ENCODE measurements at places on chromosomes 16 and 17. TPM values are rescaled to one million over a fixed set of nuclear protein-coding genes. Genes with fewer than 3 reads are reported as not detected.

- no peak overlapping the region for H3K4me3 ChIP-seq
- H3K4me1 ChIP-seq, result no peaks in the 10 kb centered on the region
- no peaks in the 10 kb centered on the region for H3K36me3 ChIP-seq
- no peak for DNase-seq
- no peaks in the 10 kb centered on the region for H3K27me3 ChIP-seq
These were observed 28.2 kb upstream of the CACNG1 start for GRCh38 chr17:67016039-67016762.

GRCh38 chr17:77701996-77702395 is 256.5 kb upstream of the TNRC6C start:
- no peak overlapping the region for H3K27ac ChIP-seq
- H3K27me3 ChIP-seq, result peaks cover 1% of the 10 kb centered on the region
- no peaks in the 10 kb centered on the region for H3K4me1 ChIP-seq
- DNase-seq, result no peak
- no peaks in the 10 kb centered on the region for H3K36me3 ChIP-seq
- no peak overlapping the region for H3K4me3 ChIP-seq

DNA sequence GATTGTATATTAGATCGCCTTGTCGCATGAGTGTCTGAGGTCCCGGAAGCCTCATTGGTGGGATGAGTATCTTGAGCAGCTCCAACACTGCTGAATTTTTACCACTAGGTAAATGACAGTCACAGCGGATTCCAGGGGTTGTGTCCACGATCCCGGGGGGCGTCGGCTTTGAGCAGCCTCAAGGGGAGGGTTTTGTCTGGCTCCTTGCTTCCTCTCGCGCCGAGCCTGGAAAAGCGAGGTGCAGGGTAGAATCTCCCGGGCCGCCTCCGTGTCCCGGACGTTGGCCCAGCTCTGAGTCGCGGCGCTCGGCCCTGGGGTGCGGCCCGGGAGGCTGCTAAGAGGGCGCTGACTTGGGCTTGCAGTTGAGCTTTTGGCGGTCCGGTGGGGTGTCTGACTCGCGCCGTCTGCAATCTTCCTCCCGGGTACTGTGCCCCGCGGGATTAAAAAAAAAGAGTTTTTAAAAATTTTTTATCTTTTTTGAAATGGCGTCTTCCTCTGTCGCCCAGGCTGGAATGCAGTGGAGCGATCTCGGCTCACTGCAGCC is 4.5 kb downstream of the OR1F1 start:
- no peak for DNase-seq
- H3K27ac ChIP-seq, result no peak overlapping the region
- no peaks in the 10 kb centered on the region for H3K36me3 ChIP-seq
- peaks cover 32% of the 10 kb centered on the region for H3K4me1 ChIP-seq
- H3K27me3 ChIP-seq, result peaks cover 44% of the 10 kb centered on the region

GRCh38 chr16:22326771-22327445 is 29.7 kb downstream of the POLR3E start:
- peaks cover 8% of the 10 kb centered on the region for H3K4me1 ChIP-seq
- H3K36me3 ChIP-seq, result peaks cover 96% of the 10 kb centered on the region
- H3K27ac ChIP-seq, result no peak overlapping the region
- H3K27me3 ChIP-seq, result no peaks in the 10 kb centered on the region

- peak overlapping the region; percentile 81 for H3K27ac ChIP-seq
- peaks cover 12% of the 10 kb centered on the region for H3K36me3 ChIP-seq
- H3K27me3 ChIP-seq, result no peaks in the 10 kb centered on the region
- DNase-seq, result peak; percentile 53
- H3K4me3 ChIP-seq, result no peak overlapping the region
These were observed 22.6 kb upstream of the WDR45B start for GRCh38 chr17:82670661-82671450.

DNA sequence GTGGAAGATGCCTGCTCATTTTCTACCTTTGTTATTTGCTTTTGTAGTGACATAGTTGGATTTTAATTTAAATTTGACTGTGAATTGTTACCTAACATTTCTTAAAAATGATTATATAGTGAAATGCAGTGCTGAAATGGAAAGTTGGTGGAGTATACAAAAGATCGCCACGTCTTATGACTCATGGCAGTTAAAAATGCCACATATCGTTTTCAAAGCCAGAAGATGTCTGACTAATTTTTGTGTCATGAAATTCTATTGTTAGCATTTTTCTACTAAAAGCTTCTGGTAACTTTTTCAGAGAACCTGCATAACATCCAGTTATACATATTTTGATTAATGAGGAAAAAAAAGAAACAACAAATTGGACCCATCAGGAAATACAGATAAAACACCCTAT is 20.6 kb downstream of the MAP2K4 start:
- no peaks in the 10 kb centered on the region for H3K36me3 ChIP-seq
- no peaks in the 10 kb centered on the region for H3K27me3 ChIP-seq
- H3K4me1 ChIP-seq, result peaks cover 12% of the 10 kb centered on the region
- no peak overlapping the region for H3K4me3 ChIP-seq
- no peak for DNase-seq

- no peaks in the 10 kb centered on the region for H3K27me3 ChIP-seq
- H3K4me3 ChIP-seq, result no peak overlapping the region
- peaks cover 49% of the 10 kb centered on the region for H3K4me1 ChIP-seq
- H3K27ac ChIP-seq, result peak overlapping the region; percentile 28
These were observed 200.1 kb downstream of the XYLT1 start for GRCh38 chr16:17270683-17271109.

DNA sequence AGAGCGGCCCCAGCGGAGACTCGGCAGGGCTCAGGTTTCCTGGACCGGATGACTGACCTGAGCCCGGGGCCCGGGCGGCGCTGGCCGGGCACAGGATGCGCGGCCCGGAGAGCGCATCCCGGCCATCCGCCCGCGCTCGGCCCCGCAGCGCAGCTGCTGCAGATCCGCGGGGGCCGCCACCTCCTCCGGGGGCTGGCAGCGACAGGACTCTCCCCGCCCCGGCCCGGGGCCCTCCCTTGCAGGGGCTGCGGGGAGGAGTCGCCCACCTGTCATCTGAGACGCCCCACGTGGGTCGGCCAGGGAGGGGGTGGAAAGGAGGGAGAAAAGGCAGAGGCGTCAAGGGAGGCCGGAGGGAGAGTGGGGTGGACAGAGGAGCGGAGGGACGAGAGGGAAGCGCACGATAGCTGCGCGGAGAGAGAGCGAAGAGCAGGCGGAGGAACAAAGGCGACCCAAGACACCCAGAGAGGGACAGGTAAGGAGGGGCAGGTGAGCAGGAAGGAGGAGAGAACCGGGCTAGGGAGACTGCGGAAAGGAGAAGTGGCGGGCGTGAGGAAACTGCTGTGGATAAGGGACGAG is 471 bp upstream of the PRKAR1A start:
- H3K27ac ChIP-seq, result peak overlapping the region; percentile 99
- H3K27me3 ChIP-seq, result no peaks in the 10 kb centered on the region
- peak overlapping the region; percentile 98 for H3K4me3 ChIP-seq
- H3K4me1 ChIP-seq, result peaks cover 42% of the 10 kb centered on the region
- peak; percentile 69 for DNase-seq

DNA sequence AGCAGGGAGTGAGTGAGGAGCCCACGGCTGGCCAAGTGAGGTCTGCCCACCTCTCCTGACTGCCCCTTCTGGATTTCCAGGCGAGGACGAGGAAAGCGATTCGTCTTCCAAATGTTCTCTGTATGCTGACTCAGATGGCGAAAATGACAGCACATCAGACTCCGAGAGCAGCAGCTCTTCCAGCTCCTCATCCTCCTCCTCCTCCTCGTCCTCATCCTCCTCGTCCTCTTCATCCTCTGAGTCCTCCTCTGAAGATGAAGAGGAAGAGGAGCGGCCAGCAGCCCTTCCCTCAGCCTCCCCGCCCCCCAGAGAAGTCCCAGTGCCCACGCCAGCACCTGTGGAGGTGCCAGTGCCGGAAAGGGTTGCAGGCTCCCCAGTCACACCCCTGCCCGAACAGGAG is 13.7 kb upstream of the HSD3B7 start:
- no peak for DNase-seq
- H3K36me3 ChIP-seq, result peaks cover 100% of the 10 kb centered on the region
- H3K4me3 ChIP-seq, result no peak overlapping the region
- no peaks in the 10 kb centered on the region for H3K27me3 ChIP-seq
- no peak overlapping the region for H3K27ac ChIP-seq
- no peaks in the 10 kb centered on the region for H3K4me1 ChIP-seq

DNA sequence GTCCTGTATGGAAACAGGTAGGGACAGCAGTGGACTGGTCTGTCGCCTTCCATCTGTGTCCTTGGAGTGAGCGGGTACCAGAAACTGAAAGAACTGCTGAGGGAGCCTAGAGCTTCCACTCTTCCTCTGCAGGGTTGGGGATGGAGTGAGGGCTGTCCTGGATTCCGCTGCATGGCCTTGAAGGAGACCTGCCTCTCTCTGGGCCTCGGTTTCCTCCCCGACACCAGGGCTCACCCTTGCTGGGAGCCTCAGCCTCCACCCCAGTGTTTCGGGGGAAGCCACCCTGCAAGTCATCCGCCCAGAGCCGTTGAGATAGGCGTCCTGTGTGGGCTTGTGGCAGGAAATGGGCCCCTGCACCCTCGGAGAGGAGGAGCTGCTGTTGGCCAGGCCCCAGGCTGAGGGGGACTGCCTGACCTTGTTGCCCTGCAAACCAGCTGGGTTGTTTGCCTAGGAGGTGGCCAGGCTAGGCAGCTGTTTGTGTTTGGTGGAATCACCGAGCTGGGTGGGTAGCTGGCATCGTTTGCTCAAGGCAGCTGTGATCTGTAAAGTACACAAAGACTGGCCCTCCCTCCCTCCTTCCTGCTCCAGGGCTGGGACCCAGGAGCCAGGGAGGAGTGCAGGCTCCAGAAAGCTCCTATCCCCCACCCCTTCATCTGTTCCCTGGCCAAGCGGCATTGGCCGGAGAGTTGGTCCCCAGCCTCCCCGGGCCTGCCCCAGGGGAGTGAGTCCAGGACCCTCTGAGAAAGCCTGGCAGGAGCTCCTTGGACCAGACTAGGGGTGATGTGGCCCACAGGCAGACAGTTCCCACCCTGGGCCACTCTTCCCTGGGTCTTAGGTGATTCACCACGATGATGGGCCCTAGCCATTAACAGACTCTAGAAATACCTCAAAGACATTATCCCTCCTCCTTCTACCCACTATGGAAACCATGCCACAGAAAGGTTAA is 1.3 kb downstream of the RAB37 start:
- H3K36me3 ChIP-seq, result no peaks in the 10 kb centered on the region
- H3K4me1 ChIP-seq, result peaks cover 25% of the 10 kb centered on the region
- peak overlapping the region; percentile 34 for H3K4me3 ChIP-seq
- peaks cover 31% of the 10 kb centered on the region for H3K27me3 ChIP-seq
- peak overlapping the region; percentile 72 for H3K27ac ChIP-seq
- DNase-seq, result peak; percentile 79

Gene LGALS9C
- 30.5 TPM for total RNA-seq

Gene SLC5A10
- not detected for total RNA-seq

Gene MLKL
- 6.7 TPM for total RNA-seq

Measured in stomach (tissue), 19 donors.